ENCODE measurements at places on chromosomes 12 and 14.

DNA sequence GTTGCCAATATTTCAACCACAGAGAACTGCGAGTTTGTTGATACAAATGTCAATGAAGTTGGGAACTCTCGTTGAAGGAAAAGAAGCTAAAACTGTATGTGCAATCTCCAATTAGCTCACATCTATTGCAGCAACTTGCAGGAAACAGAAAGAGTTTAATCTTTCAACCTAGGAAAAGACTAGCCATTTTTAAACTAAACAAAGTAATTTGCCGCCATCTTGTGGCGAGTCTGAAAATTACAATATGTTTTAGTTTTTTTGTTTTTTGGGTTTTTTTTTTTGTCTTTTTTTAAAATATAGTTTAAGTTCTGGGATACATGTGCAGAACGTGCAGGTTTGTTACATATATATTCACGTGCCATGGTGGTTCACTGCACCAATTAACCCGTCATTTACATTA is 131.2 kb upstream of the FOXG1 start:
- peak; percentile 57 for DNase-seq

DNA sequence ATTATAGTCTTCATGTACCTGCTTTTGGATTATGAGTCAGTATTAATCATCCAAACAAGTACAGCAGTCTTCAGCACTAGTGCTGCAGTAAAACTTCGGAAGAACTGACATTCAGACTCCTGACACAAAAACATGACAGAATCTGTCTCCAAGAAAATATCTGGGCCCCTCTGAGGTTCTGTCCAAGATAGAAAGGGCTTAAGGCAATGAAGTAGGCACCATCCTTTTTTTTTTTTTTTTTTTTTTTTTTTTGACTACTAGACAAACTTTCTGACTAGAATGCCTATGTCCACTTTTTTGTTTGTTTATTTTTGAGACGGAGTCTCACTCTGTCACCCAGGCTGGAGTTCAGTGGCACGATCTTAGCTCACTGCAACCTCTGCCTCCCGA is 112.5 kb downstream of the MED13L start:
- no peak for DNase-seq

DNA sequence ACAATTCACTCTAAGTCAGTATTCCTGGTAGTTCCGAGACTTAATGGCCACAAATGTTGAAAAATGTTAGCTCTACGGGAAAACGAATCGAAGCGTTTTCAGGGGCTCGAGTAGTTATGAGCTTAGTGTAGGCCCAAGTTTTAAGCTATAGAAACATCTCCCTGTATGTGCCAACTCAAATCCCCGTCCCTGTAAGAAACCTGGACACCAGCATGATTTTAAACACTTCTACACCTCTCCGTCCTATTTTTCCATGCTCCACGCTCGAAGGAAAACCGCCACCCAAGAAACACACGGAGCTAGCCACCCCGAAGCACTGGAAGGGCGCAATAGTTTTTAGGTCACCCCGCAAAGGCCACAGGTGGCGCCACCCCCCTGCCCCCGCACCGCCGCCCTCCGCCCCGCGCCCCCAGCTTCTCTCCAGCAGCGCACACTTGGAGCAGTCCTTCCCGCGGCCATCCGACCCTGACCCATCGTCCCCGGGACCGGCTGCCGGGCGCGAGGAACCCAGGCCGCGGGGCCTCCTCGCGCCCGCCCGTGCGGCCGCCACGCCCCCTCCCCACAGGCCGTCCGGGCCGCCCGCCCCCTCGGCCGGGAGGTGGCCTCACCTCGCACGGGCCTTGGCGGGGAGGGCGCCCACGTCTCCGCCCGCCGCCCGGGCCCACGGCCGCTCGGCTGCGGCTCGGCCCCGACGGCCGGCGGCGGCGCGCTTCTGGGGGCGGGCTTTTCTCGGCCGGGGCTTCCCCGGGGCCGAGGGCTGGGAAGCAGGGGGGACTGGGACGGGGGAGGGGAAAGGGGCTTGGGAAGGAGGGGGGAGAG is 522 bp downstream of the R3HDM2 start:
- DNase-seq = peak; percentile 51

DNA sequence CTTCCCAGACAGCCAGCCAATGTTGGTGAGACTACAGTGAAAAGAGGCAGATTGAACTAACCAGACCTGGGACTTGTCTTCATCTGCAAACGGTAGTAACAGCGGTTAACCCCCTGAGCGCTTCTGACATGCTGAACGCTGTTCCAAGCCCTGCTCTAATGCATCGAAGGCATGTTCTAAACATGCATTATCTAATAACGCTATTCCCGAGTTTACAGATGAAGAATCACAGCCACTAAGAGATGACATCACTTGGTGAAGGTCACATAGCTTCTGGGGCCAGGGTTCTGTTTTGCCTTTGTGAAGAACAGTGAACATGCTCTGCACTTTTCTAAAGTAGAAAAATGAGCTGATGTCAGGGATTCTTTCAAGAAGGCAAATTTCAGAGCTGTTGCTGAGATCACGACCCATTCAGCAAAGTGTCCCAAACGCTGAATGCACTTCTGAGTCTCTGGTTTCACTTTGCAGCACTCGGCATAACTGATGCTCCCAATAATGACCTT is 56.0 kb downstream of the FOS start:
- DNase-seq = peak; percentile 50

GRCh38 chr14:74391479-74391878 is 34.5 kb downstream of the SYNDIG1L start:
- DNase-seq = no peak

DNA sequence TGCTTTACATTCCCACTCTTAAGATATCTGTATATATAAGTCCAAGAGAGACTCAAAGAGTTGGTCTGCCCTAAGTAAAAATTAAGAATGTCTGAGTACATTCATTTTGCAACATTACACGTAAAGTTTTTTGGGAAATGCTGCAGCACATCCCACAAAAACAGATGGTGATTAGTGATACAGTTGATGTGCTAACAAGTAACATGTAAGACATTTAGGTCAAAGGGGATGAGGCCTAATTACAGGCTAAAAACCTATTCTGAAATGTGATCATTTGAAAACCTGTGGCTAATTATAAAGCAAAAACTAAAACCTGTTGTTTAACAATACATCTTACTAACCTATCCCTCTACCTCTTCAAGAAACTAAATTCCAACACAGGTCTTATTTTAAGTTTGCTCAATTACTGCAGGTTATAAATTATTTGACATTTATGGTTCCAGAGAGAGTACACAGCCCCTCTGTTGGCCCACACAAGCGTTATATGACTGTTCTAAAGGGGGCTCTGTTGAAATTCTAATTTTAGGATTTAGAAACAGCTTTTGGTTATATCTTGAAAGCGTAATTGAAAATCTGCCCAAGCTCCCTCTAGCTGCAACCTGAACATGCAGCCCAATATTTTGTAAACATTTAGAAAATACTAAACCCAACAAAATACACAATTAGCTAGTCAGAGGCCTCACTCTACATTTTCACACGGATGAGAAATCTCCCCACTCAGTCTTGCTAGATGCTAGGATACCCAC is 42.9 kb downstream of the BRAP start:
- DNase-seq = peak; percentile 41

DNA sequence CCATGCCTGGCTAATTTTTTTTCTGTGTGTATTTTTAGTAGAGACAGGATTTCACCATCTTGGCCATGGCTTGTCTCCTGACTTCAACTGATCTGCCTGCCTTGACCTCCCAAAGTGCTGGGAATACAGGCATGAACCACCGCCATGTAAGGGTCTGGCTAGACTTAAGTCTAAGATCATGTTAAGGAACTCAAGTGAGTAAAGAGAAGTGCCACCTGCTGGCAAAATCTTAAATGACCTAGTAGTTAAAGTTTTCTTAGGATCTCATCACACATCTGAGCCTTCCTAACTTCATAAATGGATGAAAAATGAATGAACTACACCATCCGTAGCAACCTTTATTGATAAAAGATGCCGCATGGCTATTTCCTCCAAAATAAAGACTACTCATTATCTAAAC is 1.7 kb upstream of the C12orf56 start:
- DNase-seq = no peak

- DNase-seq = no peak
Measured at GRCh38 chr14:84262932-84263331, 1267.0 kb upstream of the FLRT2 start.

- DNase-seq = peak; percentile 6
Measured at GRCh38 chr12:121144416-121144914, 11.8 kb downstream of the P2RX7 start.

DNA sequence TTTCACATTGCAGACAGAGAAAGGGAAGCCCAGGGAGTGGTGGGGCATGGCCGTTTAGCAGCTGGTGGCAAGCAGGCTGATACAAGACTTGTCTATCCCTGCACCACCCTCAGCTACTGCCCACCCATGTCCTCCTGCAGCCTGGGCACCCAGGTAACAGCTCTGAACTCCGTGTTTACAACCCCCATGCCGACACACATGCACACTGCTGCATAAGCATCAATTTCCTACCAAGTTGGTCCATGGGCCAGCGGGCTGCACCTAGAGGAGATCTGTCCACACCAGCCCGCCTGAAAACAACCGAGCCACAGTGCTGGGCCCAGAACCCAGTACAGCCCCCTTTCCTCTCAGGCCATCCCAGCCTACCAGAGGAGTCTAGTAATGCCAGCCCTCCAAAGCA is 75.9 kb upstream of the C14orf180 start:
- no peak for DNase-seq

DNA sequence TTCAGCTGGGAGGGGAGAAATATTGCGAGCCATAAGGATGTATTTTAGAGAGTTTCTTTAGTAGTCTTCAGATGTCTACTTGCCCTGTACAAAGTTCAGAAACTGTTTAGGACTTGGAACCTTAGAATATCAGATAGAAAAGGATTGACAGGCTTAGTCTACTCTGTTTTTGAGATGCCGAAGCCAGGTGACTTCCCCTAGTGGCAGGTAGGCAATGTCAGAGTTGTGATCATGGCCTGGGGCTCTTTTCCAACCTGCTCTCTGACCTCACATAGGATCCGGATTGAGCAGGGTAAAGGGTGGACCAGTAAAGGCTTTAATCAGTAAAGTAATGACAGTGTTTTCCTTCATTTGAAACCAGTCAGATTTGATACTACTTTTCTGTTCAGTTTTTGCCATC is 59.6 kb downstream of the PRKCH start:
- no peak for DNase-seq

DNA sequence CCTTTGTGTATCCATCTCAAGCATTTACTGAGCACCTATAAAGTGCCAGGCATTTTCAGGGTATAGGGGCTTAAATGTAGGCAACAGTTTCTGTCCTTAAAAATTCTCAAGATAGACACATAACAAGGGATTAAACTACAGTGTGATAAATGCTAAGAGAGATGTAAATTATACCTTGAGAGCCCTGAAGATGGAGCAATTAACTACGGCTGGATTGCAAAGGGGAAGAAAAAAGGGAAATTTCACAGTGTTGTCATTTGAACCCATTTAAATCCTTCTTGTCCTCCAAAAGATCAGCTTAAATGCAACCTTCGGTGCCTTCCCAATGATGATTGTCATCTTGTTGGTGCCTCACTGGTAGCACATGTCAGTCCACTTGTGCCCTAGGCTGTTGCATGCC is 11.5 kb upstream of the IL26 start:
- no peak for DNase-seq

GRCh38 chr12:121330692-121331091 is 21.5 kb downstream of the ANAPC5 start:
- no peak for DNase-seq

GRCh38 chr14:32039401-32040030 is 37.6 kb upstream of the ARHGAP5 start:
- no peak for DNase-seq

- no peak for DNase-seq
Measured at GRCh38 chr14:51014625-51015024, 70.3 kb upstream of the PYGL start.

GRCh38 chr14:33369041-33369440 is 430.4 kb downstream of the NPAS3 start:
- no peak for DNase-seq

- DNase-seq = no peak
Measured at GRCh38 chr12:53578783-53579182, 47.4 kb downstream of the ATF7 start.

- DNase-seq = peak; percentile 54
Measured at GRCh38 chr14:65040666-65041433, 54.2 kb downstream of the FNTB start.

DNA sequence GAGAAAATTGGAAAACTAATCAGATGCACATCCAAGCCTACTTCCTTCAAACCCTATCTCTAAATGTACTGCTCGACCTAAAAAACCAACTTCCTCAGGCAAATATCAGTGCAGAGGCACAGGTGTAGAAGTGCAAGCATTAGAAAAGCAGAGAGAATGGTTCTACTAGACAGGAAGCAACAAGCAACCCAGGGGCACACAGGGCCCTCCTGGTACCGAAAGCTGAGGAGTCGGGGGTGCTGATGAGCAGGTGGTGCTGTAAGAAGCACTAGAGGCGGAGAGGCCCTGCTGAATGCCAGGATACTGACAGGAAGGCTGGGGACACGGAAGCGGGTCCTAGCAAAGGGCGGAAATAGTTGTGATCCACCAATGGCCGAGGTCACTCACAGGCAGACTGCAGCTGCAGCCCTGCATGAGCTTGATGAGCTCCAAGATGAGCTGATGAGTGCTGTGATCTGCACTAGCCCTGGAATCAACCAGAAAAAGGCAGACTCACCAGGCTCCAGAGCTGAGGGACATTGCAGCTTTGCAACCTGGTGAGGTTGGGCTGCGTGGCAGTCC is 85.9 kb downstream of the TTC7B start:
- DNase-seq = no peak

GRCh38 chr12:870378-870777 is 79.1 kb downstream of the RAD52 start:
- DNase-seq = no peak

DNA sequence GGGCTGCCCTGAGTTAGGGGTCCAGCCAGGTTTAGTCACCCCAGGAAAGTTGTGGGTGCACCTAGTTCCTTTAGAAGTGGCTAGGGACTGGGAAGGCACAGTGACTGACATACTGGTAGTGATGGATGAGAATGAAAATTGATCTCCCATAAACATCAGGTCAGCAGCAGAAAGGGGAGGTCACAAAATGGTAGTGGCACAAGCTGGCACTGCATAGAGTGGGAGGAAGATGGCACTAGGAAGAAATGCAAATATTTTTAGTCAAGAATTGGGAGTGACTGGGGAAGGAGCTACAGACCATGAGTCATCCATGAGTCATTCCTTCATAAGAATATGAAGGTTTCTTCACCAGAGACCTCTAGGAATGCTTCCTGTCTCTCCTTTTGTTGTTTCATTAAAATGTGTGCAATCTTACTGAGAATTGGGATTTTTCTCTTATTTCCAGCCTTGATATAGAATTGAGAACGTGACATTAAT is 198.3 kb upstream of the AMIGO2 start:
- no peak for DNase-seq

- DNase-seq = no peak
Measured at GRCh38 chr14:68363466-68363842, 429.4 kb downstream of the ZFP36L1 start.
